ENCODE measurements at places on chromosomes 6 and 20.

GRCh38 chr6:49401063-49401462 is 62.0 kb downstream of the MMUT start:
- H3K27me3 ChIP-seq: no peaks in the 10 kb centered on the region
- H3K27ac ChIP-seq: no peak overlapping the region
- no peaks in the 10 kb centered on the region for H3K4me1 ChIP-seq

- no peak overlapping the region for H3K27ac ChIP-seq
- H3K36me3 ChIP-seq: no peaks in the 10 kb centered on the region
- DNase-seq: no peak
- no peak overlapping the region for H3K4me3 ChIP-seq
- H3K27me3 ChIP-seq: no peaks in the 10 kb centered on the region
Observed at GRCh38 chr20:19019734-19020364, 192.6 kb upstream of the SLC24A3 start.

GRCh38 chr6:169725125-169726048 is 1.1 kb upstream of the PHF10 start:
- no peak for DNase-seq
- no peaks in the 10 kb centered on the region for H3K36me3 ChIP-seq
- H3K4me3 ChIP-seq: peak overlapping the region; percentile 59
- H3K27ac ChIP-seq: peak overlapping the region; percentile 85
- H3K4me1 ChIP-seq: peaks cover 19% of the 10 kb centered on the region

DNA sequence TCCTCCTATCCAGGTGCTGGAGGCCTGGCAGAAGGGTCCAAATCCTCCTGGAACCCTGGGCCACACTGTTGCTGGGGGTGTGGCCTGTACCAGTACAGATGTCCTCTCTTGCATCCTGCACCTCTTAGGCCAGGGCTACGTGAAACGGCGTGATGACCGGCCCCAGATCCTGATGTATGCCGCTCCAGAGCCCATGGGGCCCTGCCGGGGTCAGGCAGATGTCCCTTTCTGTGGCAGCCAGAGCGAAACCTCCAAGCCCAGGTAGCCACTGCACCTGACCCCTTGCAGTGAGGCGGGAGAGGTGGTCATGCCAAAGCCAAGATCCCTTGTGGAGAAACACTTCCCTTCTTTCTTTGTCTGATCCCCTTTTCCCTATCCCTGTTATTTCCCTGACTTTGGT is 14.2 kb downstream of the DNPH1 start:
- no peaks in the 10 kb centered on the region for H3K4me1 ChIP-seq
- DNase-seq: no peak
- H3K27ac ChIP-seq: no peak overlapping the region

GRCh38 chr20:24116611-24117010 is 128.0 kb upstream of the GGTLC1 start:
- H3K4me3 ChIP-seq: no peak overlapping the region
- no peaks in the 10 kb centered on the region for H3K36me3 ChIP-seq
- no peak overlapping the region for H3K27ac ChIP-seq
- DNase-seq: no peak
- no peaks in the 10 kb centered on the region for H3K4me1 ChIP-seq

DNA sequence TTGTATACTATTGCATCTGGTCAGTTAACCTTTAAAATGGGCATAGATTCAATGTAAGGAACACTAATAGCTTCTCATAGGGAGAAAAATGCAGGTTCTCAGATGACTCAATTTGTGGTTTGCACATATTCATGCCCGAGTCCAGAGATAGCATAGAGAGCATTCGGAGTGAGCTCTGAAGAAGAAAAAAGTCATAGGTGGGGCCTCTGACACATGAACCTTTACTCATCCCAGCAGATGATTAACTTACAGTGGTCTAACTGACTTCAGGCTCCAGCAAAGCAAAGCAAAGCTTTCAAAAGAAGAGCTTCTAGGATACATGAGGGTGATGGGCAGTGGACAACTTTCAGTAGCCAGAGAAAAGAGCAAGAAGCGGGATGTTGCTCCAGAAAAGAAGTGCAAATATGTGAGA is 55.3 kb upstream of the BTN3A2 start:
- no peaks in the 10 kb centered on the region for H3K27me3 ChIP-seq
- DNase-seq: peak; percentile 67
- no peaks in the 10 kb centered on the region for H3K36me3 ChIP-seq
- no peak overlapping the region for H3K27ac ChIP-seq
- H3K4me1 ChIP-seq: peaks cover 22% of the 10 kb centered on the region

DNA sequence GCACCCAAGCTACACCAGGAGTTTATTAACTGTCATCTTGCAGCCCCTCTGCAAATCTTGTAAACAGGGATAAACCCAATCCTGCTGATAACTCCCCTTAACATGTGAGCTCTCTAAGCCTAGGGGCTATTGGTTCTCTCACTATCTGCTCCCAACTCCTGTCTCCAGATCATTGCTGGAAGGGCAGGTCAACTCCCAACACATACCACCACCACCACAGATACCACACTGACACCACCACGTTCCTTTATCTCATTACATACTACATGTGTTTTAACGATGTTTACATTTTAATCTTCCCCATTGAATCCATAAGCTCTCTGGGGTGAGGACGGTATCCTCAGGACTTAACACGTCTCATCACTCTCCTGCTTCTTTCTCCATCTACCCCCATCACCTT is 51.8 kb downstream of the SIM1 start:
- H3K4me1 ChIP-seq: no peaks in the 10 kb centered on the region
- H3K36me3 ChIP-seq: no peaks in the 10 kb centered on the region
- no peak overlapping the region for H3K27ac ChIP-seq

GRCh38 chr6:2517855-2518473 is 232.8 kb downstream of the MYLK4 start:
- H3K4me1 ChIP-seq: no peaks in the 10 kb centered on the region
- DNase-seq: no peak
- H3K36me3 ChIP-seq: no peaks in the 10 kb centered on the region
- no peak overlapping the region for H3K27ac ChIP-seq
- H3K4me3 ChIP-seq: no peak overlapping the region
- H3K27me3 ChIP-seq: no peaks in the 10 kb centered on the region

- no peaks in the 10 kb centered on the region for H3K36me3 ChIP-seq
- no peak for DNase-seq
- no peak overlapping the region for H3K27ac ChIP-seq
- no peaks in the 10 kb centered on the region for H3K4me1 ChIP-seq
Observed at GRCh38 chr20:61173961-61174725, 77.9 kb upstream of the CDH4 start.

GRCh38 chr20:57451795-57452661 is 60.8 kb downstream of the RBM38 start:
- H3K36me3 ChIP-seq: no peaks in the 10 kb centered on the region
- peaks cover 7% of the 10 kb centered on the region for H3K4me1 ChIP-seq
- no peak overlapping the region for H3K27ac ChIP-seq
- H3K27me3 ChIP-seq: peaks cover 7% of the 10 kb centered on the region
- DNase-seq: no peak
